ENCODE measurements at places on chromosomes 5 and 9.

- no peak for DNase-seq
Measured at GRCh38 chr5:2217219-2217618, 334.5 kb upstream of the IRX4 start.

DNA sequence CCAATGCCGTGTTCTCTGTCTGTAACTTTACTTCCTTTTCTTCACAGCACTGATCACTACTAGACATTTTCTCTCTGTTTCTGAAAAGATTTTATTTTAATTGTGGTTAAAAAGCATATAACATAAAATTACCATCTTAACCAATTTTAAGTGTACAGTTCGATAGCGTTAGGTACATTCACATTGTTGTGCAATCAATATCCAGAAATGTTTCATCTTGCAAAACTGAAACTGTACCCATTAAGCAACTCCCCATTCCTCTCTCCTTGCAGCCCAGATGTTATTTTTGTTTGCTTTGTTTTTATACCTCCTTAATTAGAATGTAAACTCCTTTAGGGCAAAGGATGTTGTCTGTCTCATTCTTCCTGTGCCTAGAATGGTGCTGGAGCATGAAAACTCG is 47.5 kb downstream of the COL27A1 start:
- no peak for DNase-seq

GRCh38 chr5:39063037-39063436 is 11.2 kb downstream of the RICTOR start:
- no peak for DNase-seq

DNA sequence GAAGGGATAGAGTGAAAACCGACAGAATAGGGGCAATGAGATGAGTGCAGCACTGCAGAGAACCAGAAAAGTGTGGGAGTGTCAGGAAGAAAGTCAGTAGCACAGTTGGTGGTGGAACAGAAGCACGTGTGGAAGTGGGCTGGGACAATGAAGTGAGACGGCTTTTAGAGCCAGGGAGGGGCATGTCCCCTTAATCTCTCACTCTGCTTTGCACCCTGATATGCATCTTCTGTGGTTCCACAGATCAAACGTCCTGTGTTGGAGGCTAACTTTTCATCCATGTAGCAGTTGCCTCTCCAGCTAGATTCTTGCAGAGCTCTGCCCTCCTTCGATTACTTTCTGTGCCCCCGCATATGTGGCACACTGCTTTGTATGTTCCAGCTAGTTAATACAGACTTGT is 163.6 kb downstream of the DOCK8 start:
- DNase-seq = no peak

DNA sequence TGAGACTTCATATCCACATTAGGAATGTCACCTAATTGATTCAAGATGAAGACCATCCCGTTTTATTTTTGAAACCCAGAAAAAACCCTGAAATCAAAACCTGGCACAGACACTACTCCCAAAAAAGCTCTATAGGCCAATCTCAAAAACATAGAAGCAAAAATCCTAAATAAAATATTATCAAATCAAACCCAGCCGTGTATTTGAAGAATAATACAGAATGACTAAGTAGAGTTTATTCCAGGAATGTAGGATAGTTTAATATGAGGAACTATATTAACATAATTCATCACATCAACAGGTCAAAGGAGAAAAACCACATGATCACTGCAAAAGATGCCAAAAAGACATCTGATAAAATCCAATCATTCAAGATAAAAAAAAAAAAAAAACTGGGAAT is 167.1 kb downstream of the ACTL7B start:
- DNase-seq = no peak

DNA sequence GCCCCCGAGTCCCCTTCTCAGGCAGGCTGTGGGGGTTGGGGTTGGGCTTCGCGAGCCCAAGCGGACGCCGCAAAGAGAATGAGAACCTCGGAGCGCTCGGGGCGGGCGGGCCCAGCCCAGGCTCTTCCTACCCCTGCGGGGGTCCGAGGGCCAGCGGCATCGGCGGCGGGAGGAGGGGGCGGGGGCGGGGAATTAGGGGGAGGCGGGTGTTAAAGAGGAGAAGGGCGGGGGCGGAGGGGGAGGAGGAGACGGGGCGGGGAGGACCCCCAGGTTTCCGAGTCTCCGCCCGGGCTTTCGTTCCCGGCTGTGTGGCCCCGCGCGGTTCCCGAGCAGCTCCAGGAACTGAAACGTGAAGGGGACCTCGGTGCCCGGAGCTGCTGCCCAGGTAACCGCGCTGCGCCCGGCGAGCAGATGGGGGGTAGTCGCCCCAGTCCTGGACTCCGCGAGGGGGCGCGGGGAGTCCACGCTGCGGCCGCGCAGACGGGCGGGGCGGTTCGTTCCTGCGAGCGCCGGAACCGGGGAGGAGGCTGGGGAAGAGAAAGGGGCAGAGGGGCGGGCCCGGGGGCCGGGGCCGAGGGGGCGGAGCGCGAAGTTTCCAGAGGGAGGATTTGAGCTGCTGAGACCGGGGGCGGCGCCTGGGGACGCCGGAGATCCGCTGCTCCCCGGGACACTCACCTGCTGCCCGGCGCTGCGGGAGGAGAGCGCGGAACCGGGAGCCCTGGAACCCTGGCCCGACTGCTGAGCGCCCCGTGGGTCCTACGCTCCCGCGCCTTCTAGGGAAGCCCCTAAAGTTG is 38.4 kb upstream of the PLEKHG4B start:
- no peak for DNase-seq

GRCh38 chr5:142206801-142207200 is 98.2 kb downstream of the NDFIP1 start:
- DNase-seq = no peak

GRCh38 chr9:21931428-21931827 is 62.8 kb downstream of the CDKN2A start:
- no peak for DNase-seq

GRCh38 chr5:132497488-132497997 is 7.0 kb upstream of the IRF1 start:
- no peak for DNase-seq

DNA sequence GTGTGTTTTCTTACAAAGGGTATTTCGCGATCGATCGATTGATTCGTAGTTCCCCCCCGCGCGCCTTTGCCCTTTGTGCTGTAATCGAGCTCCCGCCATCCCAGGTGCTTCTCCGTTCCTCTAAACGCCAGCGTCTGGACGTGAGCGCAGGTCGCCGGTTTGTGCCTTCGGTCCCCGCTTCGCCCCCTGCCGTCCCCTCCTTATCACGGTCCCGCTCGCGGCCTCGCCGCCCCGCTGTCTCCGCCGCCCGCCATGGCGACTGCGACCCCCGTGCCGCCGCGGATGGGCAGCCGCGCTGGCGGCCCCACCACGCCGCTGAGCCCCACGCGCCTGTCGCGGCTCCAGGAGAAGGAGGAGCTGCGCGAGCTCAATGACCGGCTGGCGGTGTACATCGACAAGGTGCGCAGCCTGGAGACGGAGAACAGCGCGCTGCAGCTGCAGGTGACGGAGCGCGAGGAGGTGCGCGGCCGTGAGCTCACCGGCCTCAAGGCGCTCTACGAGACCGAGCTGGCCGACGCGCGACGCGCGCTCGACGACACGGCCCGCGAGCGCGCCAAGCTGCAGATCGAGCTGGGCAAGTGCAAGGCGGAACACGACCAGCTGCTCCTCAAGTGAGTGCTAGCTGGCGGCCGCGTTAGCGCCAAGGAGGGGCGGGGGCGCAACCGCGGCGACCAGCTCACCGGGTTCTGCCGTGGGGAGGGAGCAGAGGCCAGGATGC is 480 bp downstream of the LMNB1 start:
- DNase-seq = peak; percentile 18

DNA sequence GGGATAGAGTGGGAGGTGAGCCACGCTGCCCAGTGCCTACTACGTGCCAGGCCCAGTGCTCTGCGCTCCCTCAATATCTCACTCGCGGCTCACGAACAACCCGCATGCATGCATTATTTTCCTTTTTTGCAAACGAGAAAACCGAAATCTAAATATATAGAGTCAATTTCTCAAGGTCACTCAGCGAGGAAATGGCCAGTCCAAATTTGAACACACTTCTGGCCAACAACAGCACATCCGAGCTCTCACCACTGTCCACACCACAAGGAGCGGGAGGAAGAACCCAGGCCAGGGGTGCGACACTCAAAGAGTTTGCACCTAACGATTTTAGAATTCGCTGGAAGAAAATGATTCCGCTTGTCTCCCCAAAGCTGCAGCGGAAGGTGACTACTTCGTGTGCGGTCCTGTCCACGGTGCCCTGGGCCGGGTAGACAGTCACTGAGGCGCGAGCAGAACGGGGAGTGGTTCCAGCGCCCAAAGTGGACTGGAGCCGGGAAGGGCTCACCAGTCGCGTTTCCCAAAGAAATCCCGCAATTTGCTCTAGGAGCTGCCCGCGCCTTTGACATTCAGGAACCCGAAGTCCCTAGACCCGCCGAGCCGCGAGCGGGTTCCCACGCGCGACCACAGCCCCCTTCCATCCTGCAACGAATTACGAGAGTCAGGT is 1.1 kb upstream of the TLX3 start:
- no peak for DNase-seq

DNA sequence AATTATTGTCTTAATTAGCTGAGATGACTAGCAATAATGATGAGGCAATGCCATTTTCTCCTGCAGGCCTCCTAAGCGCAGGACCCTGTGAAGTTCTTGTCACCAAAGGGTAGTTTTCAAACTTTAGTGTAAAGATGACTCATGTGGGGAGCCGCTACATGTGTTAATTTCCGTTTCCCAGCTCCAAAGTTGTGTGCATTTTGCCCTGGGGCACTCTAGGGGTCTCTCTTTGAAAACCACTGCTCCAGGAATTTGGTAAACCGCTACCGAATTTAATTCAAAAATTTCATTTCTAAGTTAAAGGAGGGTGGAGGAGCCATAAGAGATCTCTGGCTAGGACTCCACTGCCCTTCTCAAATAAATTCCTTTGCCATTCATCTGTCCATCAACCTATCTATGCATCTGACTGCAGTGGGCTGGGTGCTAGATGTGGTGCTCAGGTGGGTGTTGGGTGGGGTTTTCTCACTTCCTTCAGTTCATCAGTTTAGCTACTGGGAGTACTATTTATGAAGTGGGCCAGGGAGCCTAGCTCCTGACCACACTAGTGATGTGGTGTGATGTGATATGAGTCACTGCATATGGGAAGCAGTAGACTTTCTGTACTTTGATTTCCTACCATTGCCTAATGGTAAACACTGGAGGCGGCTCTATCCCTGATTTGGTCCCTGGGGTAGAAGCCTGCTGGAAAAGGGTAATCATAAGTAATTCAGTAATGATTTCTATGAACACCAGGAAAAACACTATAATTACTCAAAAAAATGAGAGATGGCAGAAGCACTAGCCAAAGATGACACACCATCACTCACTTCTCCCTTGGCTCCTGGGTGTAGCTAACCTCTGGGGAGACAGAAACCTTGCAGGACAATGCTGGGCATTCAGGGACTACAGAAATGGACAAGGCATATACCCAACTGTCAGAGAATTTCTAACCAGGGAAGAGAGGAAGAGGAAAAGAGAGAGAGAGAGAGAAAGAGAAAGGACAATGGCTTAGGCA is 4.0 kb upstream of the ZSWIM6 start:
- DNase-seq = no peak

GRCh38 chr5:169602535-169602934 is 19.0 kb downstream of the SPDL1 start:
- no peak for DNase-seq

DNA sequence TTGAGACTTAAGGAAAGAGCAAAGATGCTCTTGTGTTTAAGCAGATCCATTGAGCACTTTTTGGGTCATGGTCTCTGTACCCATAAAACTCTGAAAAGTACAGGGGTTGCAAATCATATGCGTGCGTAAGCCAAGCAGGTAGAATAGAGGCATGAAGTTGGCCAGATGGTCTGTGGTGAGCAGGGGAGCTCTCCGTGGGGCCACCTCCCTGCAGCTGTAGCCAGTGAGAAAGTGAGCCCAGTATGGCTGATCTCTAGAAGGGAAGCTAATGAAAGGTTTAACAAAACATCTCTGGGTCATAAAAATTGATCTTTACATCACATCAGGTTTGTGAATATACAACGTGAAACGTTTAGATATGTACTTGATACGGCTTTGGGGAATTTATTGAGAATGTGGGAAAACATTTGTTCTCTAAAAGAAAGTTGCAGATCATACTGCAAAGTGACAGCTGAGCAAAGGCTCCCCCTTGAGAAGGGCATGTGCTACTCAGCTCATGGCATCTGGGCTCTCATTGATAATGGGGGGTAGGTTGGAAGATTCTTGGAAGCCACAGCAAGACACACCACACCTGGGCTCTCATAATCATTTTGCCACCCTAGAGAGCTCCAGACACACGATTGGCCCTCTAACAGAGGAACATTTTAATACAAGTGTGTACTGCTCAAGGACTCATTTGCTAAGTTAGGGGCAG is 30.6 kb downstream of the SH3GL2 start:
- DNase-seq = no peak

DNA sequence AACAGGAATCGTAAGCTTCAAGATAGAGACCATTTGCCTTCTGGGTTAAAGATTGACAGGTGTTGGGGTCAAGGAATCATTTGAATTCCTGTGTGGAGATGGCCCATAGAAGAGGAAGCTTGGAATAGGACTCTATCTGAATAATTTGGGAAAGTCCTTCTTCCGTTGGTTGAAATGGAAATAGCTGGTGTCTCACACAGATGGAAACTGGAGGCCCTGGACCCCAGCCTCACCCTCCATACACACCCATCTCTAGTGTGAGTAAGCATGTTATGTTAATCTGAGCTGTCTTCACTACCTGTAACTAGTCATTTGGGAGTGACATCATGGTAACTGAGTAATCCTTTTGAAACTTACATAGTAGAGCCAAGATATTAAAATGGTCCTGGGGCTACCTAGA is 184.4 kb downstream of the CD180 start:
- DNase-seq = no peak

DNA sequence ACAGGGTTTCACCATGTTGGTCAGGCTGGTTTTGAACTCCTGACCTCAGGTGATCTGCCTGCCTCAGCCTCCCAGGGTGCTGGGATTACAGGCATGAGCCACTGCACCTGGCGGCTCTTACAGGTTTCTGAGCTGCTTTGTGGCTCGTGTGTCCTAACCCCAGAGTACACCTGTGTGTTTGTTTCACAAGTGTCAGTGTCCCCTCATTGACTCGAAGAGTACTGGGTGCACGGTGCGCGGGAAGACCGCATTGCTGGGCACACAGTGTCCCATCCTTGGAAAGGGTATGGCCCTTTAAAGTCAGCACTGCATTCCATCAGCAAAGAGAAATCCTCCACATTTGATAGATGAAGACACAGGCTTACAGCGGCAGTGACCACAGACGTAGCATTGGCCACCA is 23.8 kb downstream of the NDST1 start:
- no peak for DNase-seq

DNA sequence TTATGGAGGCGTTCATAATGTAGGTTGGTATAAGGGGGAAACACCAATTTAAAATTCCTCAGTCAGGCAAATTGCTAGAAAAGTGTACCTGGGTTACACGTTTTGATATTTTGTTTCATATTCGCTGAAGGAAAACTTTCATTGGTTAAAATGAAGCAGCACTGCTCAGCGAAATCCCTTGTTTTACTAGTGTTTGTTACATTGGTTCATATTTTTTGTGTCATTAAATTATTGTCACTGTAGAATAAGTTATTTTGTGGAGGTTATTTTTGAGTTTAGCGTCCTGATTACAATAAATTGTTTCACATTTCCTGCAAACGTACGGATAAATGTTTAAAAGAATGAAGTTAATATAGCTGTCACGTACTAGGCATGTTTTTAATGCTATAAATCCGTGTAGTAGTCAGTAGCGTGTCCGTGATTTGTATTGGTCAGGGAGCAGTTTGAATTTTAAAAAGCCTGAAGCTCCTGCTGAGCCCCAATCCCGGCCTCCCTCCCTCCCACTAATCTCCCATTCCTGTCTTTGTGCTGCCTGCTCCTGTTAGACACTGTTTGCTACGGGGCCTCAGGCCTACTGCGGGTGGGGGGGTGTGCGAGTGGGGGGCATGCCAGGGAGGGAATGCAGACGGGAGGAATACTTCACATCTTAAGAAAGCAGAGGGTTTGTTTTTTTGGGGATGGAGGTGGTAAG is 2.0 kb downstream of the NIPBL start:
- DNase-seq = no peak

GRCh38 chr9:121887553-121888437 is 205.3 kb downstream of the TTLL11 start:
- DNase-seq = no peak

All from stimulated activated CD8-positive, alpha-beta memory T cell treated with anti-CD3 and anti-CD28 coated beads, Interleukin-4, amount 100 ng/mL, for 1 hour (primary cell).